NCI-H748 treated with DMSO at 0.1 percent for 48 hours (cell line): ENCODE measurements at places on chromosomes 4 and X.

GRCh38 chr4:15676899-15677298, 4.7 kb upstream of the FAM200B start:
- no peak for DNase-seq

DNA sequence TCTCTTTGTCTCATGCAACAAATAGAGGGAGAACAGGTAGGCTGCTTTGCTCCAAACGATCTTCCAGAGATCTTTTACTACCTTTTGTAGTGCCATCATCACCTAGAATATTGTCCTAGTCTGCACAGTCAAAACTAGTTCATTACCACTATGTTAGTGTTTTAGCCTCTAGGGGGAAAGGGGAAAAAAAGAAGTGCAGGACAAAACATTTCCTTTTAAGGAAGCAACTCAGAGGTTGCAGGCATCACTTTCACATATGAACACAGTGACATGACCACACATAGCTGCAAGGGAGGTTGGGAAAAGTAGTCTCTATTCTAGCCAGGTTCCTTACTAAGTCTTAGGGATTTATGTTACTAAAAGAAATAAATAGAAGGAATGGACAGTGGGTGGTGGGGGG, 39.3 kb upstream of the RAP2C start:
- no peak for DNase-seq

GRCh38 chrX:43956034-43956433, 17.2 kb downstream of the NDP start:
- DNase-seq, result no peak

DNA sequence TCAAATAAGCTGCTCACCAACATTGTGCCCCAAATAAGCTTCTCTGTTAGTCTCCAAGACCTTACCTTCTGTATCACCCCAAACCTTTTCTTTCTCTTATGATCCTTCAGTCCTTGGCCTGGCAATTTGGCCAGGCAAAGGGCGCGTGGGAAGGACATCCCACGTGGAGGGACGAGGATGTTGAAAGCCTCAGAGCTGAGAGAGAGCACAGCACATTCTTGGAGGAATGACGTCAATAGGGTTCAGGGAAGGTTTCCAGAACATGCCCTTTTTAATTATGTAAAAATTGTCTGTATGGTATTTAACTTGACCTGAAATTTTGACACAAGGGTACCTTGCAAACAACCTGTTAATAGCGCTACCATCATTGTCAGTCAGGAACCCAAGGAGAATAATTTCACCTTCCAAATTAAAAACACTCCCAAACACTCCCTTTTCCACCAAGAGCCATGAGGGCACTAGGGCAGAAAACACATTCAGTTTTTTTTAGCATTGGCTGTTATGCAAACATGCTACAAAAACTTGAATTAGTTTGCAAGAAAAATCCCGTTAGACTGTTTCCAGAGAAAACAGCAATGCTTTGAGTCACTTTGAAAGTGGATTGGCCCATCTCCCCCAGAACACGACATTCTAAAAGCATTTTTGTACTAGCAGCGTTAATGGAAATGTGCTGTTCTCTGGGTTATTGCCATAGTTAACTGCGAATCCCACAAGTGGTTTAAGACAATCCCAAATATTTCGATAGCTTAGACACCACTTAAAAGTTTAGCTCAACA, 183.2 kb upstream of the PUDP start:
- no peak for DNase-seq

DNA sequence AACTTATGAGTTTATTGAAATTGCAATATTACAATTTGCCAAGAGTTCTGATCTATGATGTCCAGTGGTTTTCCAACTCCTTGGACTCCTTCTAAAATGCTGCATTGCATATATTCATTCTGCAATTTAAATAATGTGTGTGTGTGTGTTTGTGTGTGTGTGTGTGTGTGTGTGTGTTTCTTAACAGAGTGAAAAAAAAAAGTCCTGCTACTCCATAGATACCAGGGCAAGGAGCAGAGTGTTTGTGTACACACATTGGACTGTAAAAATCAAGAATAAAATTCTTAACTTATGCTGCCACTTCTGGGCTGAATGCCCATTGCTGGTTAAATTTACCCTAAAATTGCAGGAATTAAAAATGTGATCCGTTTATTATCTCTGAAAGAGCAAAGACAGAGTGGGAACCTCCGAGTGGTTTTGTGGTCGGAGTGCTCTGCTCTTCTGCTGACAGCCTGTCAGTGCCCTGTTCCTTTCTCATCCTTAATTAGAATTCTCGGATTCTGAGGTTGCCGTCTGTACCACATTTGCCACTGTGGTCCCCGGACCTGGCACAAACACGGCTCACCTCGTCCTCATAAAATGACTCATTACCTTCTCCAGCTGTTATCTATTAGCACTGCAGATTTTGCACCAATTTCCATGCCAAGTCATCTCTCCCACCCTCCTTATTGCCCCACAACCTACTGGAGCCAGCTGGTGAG, 355.5 kb downstream of the KCNIP4 start:
- no peak for DNase-seq

- no peak for DNase-seq
Measured at GRCh38 chr4:165723051-165723795, 149.8 kb upstream of the TLL1 start.
